Brain (organoid and tissue), 16 donors: ENCODE measurements at places on chromosomes 6 and 20.
A peak's percentile ranks its signal among the peaks of the same experiment; 100 is the strongest.

DNA sequence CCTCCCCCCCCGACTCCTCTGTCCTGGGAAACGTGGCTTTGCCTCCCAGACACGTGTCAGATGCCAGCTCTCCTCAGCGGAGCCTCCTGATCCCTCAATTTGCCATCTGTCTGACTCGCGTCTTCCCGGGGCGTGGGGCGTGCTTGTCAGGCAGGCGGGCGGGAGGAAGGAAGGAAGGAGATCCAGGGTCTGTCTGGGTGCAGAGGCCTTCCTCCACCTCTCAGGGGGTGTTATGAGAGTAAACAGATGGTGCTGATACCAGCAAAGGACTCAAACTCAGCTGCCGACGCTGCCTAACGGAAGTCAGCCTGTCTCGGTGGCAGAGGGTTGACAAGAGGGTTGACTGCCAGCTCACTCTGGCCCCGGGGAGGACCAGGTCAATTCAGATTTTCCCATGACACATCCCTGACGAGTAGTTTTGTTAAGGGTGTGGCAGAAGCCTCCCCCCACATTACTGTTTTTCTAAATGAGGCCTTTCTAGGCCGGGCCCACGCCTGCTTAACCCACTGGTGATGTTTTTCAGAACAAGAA is 17.0 kb downstream of the UQCC2 start:
- peak; percentile 64 for DNase-seq

- no peak for DNase-seq
These were observed 89.3 kb upstream of the ZNFX1 start for GRCh38 chr20:49367113-49367512.

- DNase-seq, result no peak
These were observed 25.0 kb downstream of the TTK start for GRCh38 chr6:80029470-80029869.

DNA sequence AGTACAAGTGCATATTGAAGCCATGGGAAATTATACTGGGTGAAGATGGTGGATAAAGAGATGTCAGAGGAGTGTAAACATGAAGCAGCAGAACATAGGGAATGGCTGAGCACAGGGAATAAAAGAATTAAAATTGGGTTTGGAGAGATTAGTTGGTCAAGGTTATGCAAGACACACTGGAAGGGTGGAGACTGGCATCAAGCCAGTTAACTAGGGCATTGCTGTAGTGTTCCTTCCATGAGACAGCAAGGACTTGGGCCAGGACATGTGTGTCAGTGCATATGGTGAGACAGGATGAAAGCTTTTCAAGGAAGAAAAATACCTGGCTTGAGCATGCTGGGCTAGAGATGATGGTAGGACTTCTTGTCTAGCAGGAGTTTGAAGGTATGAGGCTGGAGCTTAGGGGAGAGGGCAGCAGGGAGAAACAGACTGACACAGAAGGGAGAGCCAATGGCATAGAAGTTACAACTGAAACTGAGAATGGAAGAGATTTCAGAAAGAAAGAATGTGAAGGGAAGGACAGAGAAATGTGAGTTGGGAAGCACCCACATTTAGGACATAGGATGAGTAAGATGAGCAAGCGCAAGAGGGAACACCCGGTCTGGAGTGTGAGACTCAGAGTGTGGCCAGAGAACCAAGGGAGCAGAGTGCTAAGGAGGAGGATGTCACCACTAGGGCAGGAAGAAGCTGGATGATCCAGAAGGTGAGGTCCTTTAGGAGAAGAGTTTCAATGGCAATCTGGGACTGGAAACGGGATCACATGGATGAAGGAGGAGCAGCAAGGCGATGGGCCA is 14.5 kb upstream of the TMEM170B start:
- DNase-seq, result no peak

DNA sequence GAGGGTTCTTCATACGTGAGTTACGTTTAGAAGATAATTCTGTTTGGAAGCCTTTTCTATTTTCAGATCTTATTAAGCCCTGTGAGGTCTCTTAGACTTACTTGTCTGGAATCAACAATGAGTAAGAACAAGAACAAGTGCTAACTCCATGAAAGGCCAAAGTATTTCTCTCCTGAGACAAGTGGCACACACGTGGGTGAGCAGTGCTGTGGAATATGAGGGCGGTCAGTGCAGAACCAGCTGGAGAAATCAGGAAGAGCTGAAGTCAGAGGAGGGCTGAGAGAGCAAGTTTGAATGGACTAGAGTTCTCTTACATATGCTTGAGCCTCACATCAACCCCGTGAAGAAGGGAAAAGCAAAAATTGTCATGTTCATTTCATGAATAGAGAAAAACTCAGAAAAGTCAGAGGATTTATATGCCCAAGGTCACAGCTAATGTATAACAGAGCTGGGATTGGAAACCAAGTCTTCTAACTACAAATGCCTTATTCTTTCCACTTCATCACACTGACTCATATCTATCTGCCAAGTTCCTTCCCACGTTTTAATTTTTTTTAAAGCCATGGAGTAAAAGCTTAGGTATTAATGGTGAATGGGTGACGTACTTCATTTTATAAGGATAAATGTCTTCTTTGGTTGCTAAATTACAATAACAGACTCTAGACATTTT is 201.3 kb upstream of the DTNBP1 start:
- no peak for DNase-seq

DNA sequence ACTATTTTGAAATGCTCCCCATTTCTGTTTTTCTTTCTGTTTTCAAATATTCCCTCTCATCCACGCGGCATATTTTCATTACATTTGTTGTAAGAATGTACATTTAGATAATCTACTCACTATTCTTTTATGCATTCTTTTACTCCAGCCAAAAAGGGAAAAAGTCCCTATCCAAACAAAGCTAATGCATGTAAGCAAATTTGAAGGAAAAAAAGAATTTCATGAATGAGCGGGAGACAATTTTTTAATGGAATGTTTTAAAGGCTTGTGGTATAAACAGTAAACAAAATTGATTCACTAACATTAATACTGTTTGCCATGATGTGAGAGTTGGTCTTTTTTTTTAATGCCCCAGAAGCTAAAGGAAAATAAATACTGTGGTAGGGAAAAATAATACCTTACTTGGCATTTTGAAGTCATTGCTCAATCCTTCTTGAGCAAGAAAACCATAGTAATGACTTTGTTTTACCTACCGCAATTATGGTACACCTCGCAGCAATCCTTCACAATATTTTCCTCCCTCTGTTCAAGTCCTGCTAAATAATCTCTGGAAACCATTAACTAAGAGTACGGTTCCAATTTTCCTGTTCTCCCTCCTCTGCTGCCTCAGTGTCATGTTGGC is 79.0 kb downstream of the BACH2 start:
- no peak for DNase-seq

GRCh38 chr6:2369606-2370005 is 124.2 kb upstream of the GMDS start:
- DNase-seq, result no peak

DNA sequence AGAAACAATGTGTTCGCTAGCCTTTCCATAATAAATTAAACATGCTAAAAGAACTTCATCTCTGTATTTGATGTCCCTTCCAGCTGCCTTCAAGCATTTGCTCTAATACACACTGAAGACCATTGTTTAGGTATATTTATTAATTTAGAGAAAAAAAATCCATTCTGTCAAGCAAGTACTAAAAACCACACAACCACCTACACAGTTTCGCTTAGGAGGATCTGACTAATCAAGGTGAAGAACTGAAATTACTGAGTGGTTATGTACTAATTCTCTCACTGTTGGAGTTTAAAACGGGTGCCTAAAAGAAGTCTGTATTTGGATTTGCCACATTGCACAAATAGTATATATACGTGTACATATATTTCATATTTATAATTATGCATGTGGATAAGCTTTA is 58.9 kb downstream of the GMDS start:
- DNase-seq, result no peak

- no peak for DNase-seq
These were observed 132.3 kb downstream of the TINAG start for GRCh38 chr6:54440549-54440948.

GRCh38 chr6:151566557-151566956 is 72.7 kb downstream of the CCDC170 start:
- no peak for DNase-seq

- DNase-seq, result no peak
These were observed 36.6 kb downstream of the DUSP22 start for GRCh38 chr6:328924-329323.

- DNase-seq, result no peak
These were observed 46.7 kb upstream of the EPB41L1 start for GRCh38 chr20:36107881-36108280.

GRCh38 chr20:62051144-62051543 is 14.5 kb downstream of the TAF4 start:
- no peak for DNase-seq

GRCh38 chr6:29945281-29945820 is 3.0 kb downstream of the HLA-A start:
- DNase-seq, result no peak

GRCh38 chr20:2385496-2385895 is 4.8 kb downstream of the TGM6 start:
- no peak for DNase-seq

GRCh38 chr6:155200012-155200411 is 63.8 kb upstream of the CLDN20 start:
- no peak for DNase-seq

GRCh38 chr6:34901930-34902329 is 12.9 kb downstream of the ANKS1A start:
- no peak for DNase-seq

- no peak for DNase-seq
These were observed 116.8 kb upstream of the BACH2 start for GRCh38 chr6:90413396-90413795.

- DNase-seq, result no peak
These were observed 51.1 kb downstream of the FAM83B start for GRCh38 chr6:54897462-54898189.

GRCh38 chr6:81751388-81752083 is 945 bp downstream of the TENT5A start:
- DNase-seq, result peak; percentile 19

GRCh38 chr6:108803982-108804490 is 44.2 kb upstream of the ARMC2 start:
- DNase-seq, result no peak

GRCh38 chr20:41505184-41505583 is 113.0 kb downstream of the CHD6 start:
- no peak for DNase-seq

- DNase-seq, result no peak
These were observed 757 bp downstream of the RAET1E start for GRCh38 chr6:149897015-149897697.

DNA sequence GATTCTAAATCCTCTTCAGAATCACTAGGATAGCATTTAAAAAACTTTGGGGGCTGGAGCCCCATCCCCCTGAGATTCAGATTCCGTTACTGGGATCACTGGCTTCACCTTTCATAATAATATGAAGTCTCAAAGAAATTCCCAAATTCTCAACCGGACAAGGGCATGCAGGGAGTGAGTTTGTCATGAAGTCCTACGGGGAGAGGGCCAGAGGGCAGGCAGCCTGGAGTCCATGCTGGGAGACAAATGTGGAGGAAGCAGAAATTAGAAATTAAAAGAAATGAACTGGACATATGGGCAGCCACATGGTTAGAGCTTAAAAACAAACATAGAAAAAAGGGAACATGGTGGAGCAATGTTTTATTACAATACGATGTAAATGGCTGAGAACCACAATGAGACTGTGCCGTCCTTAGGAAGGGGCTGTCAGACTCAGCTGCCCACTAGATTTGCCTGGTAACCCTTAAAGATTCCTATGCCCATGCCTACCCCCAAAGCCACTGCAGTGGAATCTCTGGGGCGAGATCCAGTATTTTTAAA is 142.6 kb downstream of the CEBPB start:
- DNase-seq, result no peak

- DNase-seq, result no peak
These were observed 88.2 kb upstream of the DST start for GRCh38 chr6:56730663-56731529.

- DNase-seq, result no peak
These were observed 454 bp downstream of the L3MBTL3 start for GRCh38 chr6:130018744-130019325.

DNA sequence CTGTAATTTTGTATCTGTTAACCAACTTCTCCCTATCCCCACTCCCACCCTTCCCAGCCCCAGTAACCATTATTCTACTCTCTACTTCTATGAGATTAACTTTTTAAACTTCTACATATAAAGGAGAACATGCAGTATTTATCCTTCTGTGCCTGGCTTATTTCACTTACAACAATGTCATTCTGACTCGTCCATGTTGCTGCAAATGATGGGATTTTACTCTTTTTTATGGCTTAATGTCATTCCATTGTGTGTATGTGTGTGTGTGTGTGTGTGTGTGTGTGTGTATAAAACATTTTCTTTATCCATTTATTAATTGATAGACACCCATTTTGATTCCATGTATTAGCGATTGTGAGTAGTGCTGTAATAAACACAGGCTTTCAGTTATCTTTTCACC is 76.1 kb downstream of the COL19A1 start:
- DNase-seq, result no peak

DNA sequence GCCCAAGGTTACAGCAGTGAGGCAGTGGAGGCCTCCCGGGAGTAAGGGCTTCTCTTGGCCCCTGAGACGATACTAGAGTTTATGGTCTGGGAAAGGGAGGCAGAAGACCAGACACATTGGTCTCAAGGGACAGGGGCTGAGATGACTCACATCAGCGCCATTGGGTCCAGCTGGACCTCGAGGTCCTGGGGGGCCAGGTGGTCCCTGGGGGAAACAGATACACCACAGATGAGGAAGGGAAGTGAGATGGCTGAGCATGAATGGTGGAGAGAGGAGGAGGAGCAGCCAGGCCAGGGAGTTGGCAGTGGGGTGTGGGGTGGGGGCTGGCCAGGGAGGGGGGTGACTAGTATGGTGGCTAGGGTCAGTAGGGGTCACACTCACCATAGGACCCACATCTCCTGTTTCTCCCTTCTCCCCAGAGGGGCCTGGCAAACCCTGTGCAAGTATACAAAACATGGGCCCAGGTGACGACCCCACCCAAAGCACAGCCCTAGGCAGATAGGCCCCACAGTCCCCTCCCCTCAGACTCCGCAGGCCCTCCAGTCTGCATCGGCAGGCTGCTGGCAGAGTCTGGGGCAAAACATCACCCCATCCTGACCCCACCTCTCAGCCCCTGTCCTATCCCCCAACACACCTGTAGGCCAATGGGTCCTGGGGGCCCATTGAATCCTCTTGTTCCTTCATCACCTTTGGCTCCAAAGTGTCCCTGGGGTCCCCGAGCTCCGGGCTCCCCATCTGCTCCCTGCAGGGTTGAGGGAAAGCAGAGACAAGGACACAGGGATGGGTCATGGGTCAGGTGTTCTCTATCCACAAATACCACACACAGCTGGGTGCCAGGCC is 21.9 kb downstream of the COL11A2 start:
- no peak for DNase-seq

GRCh38 chr6:34554291-34555006 is 1.7 kb downstream of the SPDEF start:
- no peak for DNase-seq

DNA sequence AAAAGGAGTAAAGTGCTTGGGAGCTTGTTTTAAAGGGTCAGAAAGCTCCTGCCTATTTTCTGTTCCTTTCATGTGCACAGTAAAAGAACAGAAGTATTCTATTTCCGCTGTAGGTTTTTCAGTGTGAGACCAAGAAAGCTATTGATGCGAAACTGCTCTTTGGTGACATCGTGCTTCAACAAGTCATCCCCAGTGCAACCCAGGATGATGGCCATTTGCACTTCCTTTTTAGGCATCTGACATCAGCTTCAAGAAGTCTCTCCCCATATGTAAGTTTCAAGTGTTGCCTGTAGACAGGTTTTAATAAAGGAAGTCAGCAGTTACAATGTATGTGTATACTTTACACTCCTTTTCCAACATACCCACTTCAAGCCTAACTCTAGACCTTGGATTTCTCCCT is 131.6 kb downstream of the RFX6 start:
- no peak for DNase-seq
